NCI-H460 (cell line): ENCODE measurements at places on chromosomes 4 and X. TPM values are rescaled to one million over a fixed set of nuclear protein-coding genes. Genes with fewer than 3 reads are reported as not detected.

NOCT gene
- 19.7 and 20.2 TPM in 2 replicates for total RNA-seq

HSD17B11 gene
- total RNA-seq: 57.0 and 64.3 TPM in 2 replicates

NAP1L2 gene
- 2.2 and 4.6 TPM in 2 replicates for total RNA-seq

GRIA3 gene
- total RNA-seq: not detected in 2 replicates

NMU gene
- total RNA-seq: 3.1 and 4.9 TPM in 2 replicates

RBMXL3 gene
- not detected in 2 replicates for total RNA-seq

WNK3 gene
- 0.43 and 0.67 TPM in 2 replicates for total RNA-seq

F8A2 gene
- total RNA-seq: not detected in 2 replicates

GATA1 gene
- total RNA-seq: not detected in 2 replicates

TRMT2B gene
- total RNA-seq: 103 and 107 TPM in 2 replicates

DHRSX gene
- 24.7 and 28.7 TPM in 2 replicates for total RNA-seq

PCDH11X gene
- 7.6 and 8.3 TPM in 2 replicates for total RNA-seq

ASMT gene
- not detected in 2 replicates for total RNA-seq
